ENCODE measurements at places on chromosomes 5 and 9. TPM values are rescaled to one million over a fixed set of nuclear protein-coding genes. Genes with fewer than 3 reads are reported as not detected.

DNA sequence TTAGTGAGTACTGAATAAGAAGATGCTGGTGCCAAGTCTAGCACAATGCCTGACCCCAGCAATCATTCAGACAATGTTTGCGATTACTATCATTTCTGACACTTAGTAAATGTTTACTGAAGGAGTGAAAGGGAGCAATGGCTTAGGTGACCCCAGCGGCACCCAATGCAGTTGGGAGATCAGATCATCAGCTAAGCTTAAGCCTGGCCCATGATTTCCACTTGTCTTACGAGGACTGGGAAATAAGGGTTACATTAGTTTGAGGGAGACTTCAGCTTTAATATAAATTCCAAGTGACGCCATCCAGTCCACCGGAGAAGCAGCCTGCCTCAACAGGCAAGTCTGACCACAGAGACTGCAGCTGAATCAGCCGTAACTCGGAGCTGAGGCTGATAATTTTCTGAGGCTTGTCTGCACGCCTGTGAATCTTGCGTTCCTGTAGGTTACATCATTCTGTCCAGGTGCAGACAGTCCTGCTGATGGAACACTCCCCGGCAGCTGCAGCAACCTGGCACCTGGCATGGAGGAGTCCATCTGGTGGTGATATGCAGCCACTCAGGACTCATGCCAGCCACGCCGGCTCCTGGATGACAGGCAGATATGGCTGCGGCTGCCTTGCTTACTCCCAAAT, 34.9 kb upstream of the FGF1 start:
- DNase-seq = peak; percentile 53

DNA sequence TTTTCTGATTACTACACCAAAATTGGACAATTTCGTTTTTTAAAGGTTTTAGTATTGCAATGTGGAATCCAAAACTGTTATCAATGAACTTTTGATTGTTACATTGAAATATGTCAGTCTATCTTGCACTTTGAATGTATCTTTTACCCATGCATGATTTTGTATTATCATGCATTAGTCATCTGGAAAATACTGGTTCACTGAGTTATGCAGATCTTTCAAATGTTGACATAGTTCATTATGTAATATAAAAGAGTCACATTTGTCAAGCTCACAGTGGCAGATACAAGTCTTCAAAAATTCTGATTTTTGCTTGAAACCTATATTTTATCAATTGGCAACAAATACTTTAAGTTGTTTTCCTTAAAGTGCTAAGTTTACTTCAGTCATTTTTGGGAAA, 85.2 kb downstream of the NR3C1 start:
- DNase-seq = no peak

DNA sequence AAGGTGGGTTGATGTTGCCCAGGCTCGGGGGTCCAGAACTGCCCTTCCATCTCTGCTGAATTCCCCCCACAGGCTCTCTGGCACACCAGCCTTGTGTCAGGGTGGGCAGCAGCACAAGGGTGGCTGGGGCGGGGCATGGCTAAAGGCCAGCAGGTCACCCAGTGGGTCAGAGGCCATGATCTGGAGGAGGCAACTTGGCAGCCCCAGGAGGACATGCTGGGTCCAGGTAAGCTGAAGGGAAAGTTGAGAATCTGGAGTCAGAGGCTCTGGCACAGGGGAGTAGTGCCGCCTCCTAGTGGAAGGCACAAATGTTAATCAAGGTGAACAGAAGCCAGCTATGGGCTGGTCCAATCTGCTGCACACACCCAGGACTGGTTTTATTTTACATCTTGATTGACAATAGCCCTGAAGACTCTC, 6.2 kb downstream of the TMEM8B start:
- no peak for DNase-seq

DNA sequence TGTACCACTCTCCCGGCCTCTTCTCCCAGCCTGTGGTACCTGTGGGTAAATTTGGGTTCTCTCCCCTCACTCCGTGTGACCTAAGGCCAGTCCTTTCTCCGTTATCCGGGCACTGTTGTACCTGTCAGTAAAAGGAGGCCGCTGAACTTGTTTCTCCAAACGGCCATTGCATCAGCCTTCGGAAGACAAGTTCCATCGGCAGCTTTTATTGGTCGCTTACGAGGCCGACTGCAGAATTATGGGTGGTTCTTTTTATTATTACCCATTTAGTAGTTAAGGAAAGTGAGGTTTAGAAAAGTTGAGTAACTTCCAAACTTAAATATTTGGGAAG, 558 bp downstream of the GRPEL2 start:
- no peak for DNase-seq

- no peak for DNase-seq
Measured at GRCh38 chr9:105023788-105024187, 95.8 kb upstream of the ABCA1 start.

GRCh38 chr9:137491735-137492432, 32.8 kb upstream of the NSMF start:
- no peak for DNase-seq

DNA sequence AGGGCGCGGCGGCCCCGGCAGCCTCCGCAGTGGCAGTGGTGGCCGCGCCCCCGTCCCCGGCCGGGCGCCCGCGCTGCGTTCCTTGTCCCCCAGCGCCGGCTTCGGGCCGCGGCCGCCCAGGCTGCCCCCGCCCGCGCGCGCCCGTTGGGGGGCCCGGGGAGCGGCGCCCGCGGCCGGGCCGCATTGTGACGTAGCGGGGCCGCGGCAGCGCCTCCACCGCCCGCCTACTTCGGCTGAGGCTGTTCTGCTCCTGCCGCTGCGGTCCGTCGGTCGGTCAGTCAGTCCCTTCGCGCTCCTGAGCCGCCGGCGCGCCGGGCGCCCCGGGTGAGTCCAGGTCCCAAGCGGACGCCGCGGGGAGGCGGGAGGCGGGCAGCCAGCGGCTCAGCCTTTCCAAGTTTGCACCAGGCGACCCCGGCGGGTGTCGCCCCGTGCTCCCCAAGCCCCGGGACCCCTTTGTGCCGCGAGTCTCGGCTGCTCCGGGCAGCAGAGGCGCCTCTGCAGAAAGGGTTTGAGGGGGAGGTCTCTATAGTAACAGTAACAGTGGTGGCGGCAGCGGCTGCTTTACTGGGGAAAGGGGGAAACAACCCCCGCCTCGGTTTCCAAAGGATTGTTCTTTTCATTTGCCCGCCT, at the start of gene SNCAIP:
SNCAIP (plus strand) TSS at position 277 of the 630 bp plus-strand sequence. CDS start 78,898 bp downstream, outside the sequence.
- DNase-seq = peak; percentile 43

- no peak for DNase-seq
Measured at GRCh38 chr9:126002476-126003350, 255.5 kb downstream of the PBX3 start.

GRCh38 chr5:115179030-115179393, 9.3 kb upstream of the TRIM36 start:
- DNase-seq = no peak

DNA sequence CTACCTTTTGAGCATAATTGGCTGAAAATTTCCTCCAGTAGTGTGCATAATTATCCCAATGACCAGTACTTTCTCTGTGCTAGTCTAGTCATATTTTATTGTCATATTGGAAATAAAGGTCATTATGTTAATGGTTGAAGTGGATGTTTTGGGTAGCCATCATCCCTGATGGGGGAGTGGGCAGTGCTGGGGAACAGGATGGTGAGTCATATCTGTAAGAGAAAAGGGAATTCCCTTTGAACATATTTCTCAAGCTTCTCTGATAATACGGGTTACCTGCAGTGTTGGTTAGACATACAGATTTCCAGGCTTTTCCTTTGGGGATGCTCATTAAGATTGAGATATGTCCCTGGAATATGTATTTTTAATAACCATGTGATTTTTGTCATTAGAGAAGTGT, 33.3 kb upstream of the SPATA31D4 start:
- DNase-seq = no peak

GRCh38 chr9:99226054-99226453, 4.0 kb downstream of the SEC61B start:
- DNase-seq = no peak

- no peak for DNase-seq
Measured at GRCh38 chr5:56278335-56278753, 45.2 kb upstream of the ANKRD55 start.

DNA sequence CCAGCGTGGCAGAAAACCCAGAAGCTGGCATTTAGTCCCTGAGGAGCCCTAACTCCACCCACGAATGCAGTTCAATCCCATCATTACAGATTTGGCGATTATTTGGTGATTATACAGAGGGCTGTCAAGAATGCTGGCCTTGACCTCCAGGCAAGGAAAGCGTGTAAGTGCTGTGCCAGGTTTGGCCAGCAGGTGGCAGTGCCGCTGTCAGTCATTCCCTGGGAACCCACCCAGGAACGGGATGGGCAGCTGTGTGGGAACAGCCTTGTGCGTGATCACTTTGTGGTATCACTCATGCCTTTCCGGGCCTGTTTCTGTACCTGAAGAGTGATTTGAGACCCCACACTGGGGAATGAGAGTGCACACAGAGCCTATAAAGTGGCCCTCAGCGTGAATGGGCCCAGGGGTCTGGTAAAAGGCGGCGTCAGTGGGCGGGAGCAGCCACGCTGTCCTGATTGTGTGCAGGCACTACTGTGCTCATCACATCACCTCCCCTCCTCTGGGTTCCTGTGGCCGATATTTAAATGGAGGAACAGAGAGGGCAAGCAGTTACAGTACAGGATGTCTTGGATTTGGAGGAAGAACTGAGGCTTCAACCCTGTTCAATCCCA, 215.6 kb downstream of the ROR2 start:
- peak; percentile 78 for DNase-seq

GRCh38 chr5:4873652-4874051, 266.5 kb upstream of the ADAMTS16 start:
- DNase-seq = no peak

DNA sequence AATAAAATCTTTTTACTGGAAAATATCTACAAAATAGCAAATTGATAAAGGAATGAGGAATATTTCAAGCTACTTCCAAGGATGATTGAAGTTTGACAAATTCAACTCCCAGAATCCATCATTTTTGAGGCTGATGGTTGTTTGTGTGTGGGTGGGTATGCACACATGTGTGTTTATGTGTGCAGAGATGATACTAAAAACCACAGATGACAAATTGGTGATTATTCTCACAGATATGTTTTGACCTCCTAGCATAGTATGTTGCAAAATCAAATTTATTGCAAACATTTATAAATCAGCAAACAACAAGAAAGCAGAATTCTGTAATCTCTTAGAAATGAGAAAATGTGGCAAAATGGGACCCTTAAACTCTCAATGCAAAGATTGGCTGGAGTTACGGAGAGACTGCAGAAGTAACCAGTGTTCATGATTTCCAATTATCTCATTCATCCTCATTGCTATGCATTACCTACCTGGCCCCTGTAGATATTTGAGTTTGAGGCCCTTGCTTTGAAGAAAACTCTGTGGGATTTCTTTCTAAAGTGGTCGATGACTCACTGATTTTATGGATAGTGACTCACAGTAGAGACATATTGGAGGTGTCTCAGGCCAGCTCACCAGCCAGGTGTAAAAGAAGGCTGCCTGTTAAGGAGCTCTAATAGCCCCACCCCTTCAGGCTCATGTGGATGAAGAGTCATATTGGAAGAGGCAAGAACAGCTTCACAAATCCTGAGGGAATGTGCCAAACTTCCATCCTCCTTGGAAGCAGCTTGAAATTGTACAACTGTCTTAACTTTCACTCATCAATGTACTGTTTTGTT, 44.6 kb upstream of the TMC1 start:
- no peak for DNase-seq

DNA sequence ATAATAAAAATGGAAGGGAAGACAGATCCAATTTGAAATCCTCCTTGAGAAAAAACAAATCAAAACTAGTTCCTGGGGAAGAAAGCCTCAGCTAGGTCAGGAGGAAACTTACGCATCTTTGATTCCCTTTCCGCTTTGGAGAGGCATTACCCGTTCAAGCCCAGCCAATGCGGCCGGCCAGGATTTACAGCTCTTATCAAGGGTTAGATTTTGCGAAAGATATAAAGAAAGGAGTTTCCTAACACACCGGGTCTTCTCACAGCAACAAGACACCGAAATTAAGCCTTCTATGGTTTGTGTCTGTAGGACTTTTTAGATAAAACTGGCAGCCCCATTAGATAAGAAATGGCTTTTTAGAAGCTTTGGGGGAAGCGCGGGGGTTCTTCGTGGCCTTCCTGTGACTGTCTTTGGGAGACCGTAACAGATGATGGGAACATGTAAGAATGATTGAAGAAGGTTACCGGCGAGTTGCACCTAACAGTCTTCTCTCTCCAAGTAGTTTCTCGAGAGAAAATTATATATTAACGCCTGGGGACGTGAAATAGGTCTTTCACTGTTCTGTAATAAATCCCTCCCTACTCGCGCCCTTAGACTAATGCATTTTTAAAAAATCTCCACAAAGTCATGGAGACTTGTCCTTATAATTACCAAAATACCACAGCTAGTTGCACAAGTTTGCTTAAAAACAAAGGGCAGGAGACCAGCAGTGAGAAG, 1.3 kb upstream of the ISL1 start:
- no peak for DNase-seq

GRCh38 chr5:32379421-32379820, 65.1 kb downstream of the ZFR start:
- DNase-seq = no peak

DNA sequence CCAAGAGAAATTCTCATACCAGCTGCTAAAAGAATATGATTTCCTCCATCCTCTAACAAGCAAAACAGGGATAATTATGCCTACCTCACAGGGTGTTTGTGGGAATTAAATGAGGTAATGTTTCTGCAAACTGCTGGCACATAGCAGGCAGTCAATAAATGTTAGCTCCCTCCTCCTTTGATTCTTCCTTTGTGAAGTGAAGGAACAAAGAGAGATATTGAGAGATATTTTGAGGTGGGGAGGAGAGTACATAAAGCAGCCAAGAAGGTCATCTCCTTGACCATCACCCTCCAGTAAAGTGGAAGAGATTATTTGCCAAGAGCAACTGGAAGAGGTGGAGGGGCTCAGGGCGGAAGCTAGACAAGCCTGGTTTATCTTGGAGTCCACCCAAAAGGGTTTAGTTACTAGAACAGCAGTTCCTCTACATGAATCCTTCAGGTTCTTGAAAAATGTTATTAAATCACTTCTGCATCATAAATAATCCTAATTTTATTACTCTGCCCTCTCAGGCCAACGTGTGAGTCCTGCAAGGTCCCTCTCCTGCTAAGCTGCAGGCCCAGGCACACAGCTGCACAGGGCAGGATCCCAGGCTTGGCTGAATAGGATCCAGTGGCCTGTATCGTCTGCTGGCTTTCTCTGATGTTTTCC, 35.0 kb upstream of the TLE1 start:
- no peak for DNase-seq

- no peak for DNase-seq
Measured at GRCh38 chr5:119238265-119239118, 117.3 kb upstream of the TNFAIP8 start.

GRCh38 chr5:105460721-105461120, 1898.1 kb upstream of the NUDT12 start:
- no peak for DNase-seq

DNA sequence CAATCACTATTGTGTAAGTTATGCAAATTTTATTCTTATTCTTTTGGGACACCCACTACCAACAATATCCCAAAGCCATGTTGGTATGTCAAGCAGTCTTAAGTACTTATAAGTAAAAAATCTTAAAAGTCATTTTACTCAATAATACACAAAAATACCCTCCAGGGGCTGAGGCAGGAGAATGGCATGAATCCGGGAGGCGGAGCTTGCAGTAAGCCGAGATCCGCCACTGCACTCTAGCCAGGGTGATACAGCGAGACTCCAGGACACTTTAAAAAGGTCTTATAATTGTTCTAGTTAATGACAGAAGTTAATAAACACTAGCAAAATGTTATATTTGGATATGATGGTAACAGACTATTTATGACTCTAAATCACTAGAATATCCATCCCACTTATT, 16.8 kb downstream of the CLINT1 start:
- no peak for DNase-seq

Gene MLANA
- not detected for total RNA-seq

Gene RIGI
- total RNA-seq = 10.0 TPM

Gene TAF1L
- total RNA-seq = not detected

Gene EPB41L4A
- total RNA-seq = 36.5 TPM

Gene STRBP
- 29.8 TPM for total RNA-seq

Gene DBH
- not detected for total RNA-seq

Gene EIF4E1B
- total RNA-seq = not detected

Gene PCDHB5
- total RNA-seq = 2.9 TPM

Gene MYO10
- 19.7 TPM for total RNA-seq
